ENCODE measurements at places on chromosomes 3 and 15.

- DNase-seq: no peak
These were observed 424.0 kb downstream of the MCTP2 start for GRCh38 chr15:94655249-94655880.

- DNase-seq: no peak
These were observed 16.4 kb upstream of the ALAS1 start for GRCh38 chr3:52181543-52181942.

- DNase-seq: no peak
These were observed 56.2 kb upstream of the AKAP13 start for GRCh38 chr15:85324202-85324601.

DNA sequence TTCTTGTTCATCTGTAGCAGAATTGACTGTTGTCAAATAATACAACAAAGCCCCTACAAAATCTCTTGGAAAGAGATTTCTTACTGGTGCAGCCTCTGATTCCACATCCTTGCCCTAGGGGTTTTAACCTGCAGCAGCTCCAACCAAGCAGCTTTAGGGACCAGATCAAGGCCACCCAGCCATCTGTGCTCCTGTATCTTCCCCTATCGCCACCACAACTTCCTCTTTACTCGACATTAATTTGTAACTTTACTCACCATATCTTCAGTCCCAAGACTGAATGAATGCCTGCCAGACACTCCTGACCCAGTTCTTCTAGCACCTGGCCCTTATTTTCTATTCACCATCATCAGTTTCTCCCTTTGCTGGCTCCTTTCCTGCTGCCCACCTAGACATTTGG, 156.6 kb upstream of the IL12A start:
- DNase-seq: no peak

DNA sequence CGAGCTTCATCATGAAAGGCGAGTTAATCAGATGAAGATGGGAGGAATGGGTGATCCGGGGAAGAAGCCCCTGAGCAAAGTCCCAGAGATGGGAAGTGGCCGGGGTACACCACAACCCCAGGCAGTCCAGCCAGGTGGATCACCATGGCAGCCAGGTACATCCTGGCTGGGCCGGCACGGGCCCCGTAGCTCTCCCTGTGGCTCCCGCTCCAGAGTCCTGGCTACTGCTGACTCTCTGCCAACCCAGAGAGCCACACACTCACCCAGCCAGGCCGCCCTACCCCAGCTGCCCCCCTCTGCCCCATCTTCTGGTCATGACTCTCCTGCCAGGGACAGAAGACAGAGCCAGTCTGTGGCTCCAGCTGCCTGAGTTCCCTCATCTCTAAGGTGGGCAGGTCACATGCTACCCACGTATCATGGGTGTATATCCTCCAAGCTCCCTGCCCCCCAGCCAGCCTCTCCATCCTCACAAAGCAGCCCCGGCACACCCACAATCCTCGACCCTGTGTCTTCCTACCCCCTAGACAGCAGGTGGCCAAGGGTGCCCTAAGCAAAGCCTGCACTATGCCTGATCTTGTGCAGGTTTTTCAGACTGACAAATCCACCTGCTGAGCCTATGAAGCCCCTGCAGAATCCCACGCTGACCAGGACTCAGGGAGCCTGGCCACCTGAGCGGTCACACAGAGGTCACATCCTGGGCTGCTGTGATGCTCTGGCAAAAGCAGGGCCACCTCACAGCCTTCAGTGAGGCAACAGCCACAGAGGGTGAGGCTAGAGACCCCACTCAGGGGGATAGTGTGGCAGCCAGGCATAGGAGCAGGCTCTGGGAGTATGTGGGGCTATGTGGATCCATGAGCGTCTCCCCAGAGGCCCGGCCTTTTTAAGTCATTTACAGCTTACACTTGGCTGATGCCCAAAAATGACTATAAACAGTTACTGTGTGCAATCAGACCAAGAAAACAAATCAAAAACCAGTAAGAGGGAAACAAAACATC, 13.2 kb downstream of the XXYLT1 start:
- no peak for DNase-seq

DNA sequence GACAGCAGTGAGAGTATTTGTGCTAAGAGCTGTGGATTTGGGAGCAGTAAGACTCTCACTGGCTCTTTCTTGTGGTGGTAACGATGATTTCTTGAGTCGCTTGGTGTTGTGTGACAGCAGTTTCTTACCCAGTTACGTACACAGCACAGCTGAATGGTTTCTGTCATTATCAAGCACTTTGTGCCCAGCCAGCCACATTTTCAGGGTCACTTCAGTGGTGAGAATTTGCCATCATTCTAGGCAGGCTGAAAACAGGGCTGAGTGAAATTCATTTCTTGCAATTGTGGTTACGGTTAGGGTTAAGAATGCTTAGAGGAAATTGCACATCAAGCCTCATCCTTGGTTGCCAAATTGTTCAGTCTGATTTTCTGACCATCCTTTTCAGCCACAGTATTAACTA, 130.1 kb downstream of the RYR3 start:
- DNase-seq: no peak

- no peak for DNase-seq
These were observed 69.5 kb downstream of the C3orf38 start for GRCh38 chr3:88219138-88219792.

DNA sequence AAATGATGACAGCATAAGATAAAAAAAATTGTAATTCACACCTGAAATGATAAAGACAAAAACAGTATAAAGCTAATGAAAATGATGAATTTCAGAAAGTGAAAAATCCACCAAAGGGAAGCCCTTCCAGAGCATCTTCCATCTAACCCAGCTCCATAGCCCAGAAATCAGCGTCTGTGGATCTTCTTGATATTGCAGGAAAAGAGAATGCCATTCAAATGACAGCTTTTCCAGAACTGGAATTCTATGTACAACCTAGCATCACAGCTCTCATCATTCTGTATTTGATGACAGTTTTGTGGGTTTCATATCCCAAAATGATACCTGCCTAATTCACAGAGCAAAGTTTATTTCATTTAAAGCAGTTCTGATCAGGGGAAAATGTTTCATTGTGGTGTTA, 267.3 kb downstream of the FHIT start:
- no peak for DNase-seq

DNA sequence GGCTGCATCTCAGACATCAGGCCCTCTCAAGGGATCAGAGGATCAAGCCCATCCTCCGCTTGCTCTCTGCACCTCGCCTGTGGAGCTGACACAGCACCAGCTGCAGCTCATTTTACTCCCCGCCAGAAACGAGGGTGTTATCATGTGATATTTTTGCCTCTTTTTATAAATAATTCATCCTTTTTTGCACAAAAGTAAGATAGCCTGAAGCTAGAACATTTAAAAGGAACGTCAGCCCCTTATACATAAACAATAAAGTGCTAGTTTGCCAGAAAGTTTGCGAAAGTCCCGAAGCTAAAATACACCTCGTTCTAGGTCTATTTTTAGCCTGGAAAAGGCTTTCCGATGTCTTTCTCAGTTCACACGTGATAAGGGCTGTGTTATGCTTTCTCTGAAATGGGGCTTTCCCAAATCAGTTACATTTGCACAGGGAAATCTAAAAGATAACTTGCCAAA, 9.6 kb upstream of the FAM174B start:
- DNase-seq: no peak

GRCh38 chr15:45603881-45604280, 16.7 kb downstream of the BLOC1S6 start:
- no peak for DNase-seq

DNA sequence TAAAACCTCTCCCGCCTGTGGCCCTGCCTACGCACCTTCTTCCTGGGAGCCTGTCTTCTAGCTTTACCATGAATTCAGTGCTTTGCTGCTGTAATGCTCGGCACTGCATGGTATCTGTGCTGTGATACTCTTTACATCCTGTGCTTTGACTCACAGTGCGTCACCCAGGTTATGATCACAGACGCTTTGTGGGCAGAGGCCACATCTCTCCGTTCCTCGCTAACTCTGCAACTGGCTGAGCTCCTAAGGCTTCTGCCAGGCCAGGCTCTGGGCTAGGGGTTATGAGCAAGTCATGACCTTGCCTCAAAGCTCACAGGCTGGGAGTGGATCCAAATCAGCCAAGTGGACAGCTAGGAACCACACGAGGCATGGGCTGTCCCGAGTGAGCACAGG, 23.2 kb downstream of the SPTBN5 start:
- no peak for DNase-seq

GRCh38 chr15:57583282-57583681, 8.4 kb upstream of the MYZAP start:
- DNase-seq: no peak

DNA sequence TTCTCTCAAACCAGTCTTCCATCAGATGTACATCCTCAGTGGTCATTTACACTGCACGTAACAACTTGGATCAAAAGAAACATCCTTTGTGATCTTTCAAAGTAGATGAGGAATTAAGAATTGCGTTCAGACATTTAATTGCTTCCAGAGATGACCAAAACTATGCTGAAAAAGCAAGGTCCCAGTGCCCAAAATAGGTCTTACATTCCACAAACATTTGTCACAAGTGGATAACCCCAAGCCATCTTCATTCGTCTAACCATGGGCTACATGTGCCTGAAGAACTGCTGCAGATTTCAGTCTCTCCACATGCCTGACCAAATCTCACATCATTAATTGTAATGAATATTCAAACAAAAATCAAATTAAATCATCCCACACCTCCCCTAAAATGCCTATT, 273.6 kb downstream of the SHOX2 start:
- DNase-seq: no peak

GRCh38 chr3:189297932-189298331, 126.2 kb downstream of the TPRG1 start:
- no peak for DNase-seq

DNA sequence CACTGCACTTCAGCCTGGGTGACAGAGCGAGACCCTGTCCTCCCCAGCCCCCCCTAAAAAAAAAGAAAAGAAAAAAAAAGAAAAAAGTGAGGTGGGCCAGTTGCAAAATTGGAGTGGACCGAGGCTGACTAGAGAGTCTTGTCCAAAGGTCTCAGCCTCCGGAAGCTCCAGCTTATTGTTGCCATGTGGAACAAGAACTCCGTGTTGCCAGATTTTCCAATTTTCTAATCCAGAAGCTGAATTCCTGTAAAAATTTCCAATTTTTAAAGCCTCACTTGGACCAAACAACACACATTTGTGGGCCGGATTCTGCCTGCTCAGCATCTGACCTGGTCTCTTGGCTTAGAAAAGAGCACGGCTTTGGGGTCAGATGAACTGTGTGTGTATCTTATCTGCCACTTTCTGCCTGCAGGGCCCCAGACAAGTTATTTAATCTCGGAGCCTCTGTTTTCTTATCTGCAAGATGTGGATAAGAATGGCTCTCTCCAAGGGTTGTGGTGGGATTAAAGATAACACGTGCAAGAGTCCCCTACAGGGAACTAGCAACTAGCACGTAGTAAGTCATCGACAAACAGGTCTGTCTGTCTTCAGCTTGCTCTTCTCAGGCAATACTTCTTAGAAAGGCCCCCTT, 73.7 kb upstream of the TLE3 start:
- DNase-seq: no peak

- DNase-seq: no peak
These were observed 60.3 kb downstream of the FEM1B start for GRCh38 chr15:68337826-68338225.

All from activated gamma-delta T cell (primary cell).